Stimulated activated CD4-positive, alpha-beta T cell treated with anti-CD3 and anti-CD28 coated beads, Interleukin-12 subunit alpha, Interleukin-12 subunit beta, amount 100 ng/mL, for 4 hours (primary cell): ENCODE measurements at places on chromosomes 6 and 20.

GRCh38 chr6:124470803-124471202, 491.4 kb upstream of the RNF217 start:
- no peak for DNase-seq

GRCh38 chr6:44110966-44111365, 16.3 kb downstream of the MRPL14 start:
- no peak for DNase-seq

- DNase-seq, result no peak
Measured at GRCh38 chr20:32437391-32438074, 79.4 kb downstream of the ASXL1 start.

- no peak for DNase-seq
Measured at GRCh38 chr6:160439751-160440150, 91.6 kb downstream of the SLC22A3 start.

DNA sequence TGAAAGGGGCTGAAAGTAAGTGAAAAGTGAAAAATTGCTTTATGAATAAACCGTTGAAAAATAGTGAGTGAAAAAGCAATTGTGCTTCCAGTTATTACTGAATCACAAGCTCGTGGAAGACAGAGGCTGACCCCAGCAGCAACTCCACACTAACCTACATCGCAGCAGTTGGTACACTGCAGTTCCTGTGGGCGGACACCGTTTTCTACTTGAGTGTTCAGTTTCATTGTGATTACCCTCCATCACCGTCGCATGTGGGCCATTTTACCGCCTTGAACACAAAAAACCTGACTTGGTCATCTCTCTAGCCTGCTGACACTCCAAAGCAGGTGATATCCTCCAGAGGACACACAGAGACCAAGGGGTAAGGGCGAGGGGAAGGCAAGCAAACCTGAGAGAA, 28.4 kb downstream of the PRDM1 start:
- peak; percentile 52 for DNase-seq

GRCh38 chr6:63426844-63427243, 107.1 kb upstream of the LGSN start:
- DNase-seq, result no peak

- no peak for DNase-seq
Measured at GRCh38 chr6:139663996-139664395, 289.5 kb upstream of the CITED2 start.

- DNase-seq, result no peak
Measured at GRCh38 chr20:60011512-60012507, 53.6 kb downstream of the CDH26 start.

GRCh38 chr6:90139272-90139817, 157.3 kb downstream of the BACH2 start:
- DNase-seq, result no peak

- DNase-seq, result no peak
Measured at GRCh38 chr6:30399390-30400058, 54.6 kb downstream of the RPP21 start.

GRCh38 chr6:43089874-43090558, 13.9 kb downstream of the PTK7 start:
- DNase-seq, result no peak

- DNase-seq, result peak; percentile 46
Measured at GRCh38 chr20:51497542-51498467, 44.7 kb downstream of the NFATC2 start.

DNA sequence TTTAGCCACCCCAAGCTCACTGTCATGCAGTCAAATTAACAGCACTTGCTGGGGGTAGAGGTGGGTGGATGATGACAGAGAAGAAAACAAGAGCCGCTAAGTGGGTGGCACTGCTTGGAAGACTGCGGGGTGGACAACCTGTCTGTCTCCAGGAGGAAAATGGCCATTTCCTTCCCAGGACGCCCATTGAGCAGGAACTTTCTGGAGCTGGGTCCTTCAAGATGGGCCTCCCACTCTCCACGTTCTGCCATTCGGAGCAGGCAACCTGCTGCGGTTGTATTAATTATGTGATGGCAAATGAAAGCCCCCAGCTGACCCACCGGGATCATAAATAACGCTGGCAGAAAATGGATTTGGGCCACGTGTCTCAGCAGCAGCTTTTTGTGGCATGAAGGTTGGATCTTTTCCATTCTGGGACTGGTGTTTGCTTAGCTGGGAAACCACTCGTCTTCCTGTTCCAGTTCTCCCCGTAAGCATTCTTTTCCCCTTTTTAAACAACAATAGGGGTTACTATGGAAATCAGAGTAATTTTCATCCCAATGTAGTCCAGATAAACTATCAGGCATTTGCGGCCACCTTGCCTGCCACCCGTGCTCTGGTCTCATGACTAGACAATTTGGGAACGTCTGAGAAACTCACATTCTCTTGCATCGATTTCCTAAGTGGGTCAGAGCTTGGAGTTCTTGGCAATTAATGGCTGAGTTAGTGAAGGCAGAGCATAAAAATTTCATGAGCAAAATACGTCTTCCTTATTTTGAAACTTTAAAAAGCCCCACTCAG, 215.5 kb downstream of the ANKRD60 start:
- no peak for DNase-seq

DNA sequence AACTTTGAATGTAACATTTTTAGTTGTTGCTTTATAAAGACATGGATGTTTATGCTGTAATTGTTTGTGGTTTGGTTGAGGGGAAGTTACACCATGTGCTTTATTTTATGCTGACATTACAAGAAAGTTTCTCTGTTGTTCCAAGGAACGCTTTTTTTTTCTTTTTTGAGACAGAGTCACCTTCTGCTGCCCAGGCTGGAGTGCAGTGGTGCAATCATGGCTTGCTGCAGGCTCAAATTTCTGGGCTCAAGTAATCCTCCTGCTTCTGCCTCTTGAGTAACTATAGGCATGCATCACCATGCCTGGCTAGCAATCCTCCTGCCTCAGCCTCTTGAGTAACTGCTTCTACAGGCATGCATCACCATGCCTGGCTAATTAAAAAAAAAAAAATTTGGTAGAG, 21.0 kb upstream of the IFNGR1 start:
- DNase-seq, result no peak

DNA sequence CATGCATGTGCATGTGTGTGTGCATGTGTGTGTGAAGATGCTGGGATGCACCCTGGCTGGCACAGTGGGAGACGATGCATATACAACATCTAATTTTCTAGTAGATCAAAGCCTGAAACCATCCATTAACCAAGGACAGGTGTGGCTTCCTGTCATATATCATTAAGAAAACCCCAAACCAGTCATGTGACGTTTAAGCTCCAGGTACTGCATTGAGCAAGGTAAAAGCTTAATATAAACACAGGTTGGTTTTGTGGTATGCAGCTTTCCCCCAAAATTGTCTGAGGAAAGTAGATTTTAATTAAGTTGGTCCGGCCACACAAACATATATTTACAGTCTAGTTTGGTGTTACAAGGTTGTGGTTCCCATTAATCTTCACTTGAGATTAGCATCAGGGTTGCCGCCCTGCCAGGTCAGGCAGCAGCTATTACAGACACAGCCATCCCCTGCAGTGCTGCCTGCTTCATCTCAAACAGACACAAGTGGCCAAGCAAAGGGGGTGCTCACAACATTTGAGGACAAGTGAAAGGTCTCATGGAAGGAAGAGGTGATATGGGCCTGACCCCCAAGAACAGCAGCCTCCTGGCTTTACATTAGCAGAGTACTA, 48.6 kb upstream of the NAA20 start:
- no peak for DNase-seq

- no peak for DNase-seq
Measured at GRCh38 chr6:79135973-79136470, 58.0 kb upstream of the PHIP start.
